HCT116 (cell line): ENCODE measurements at places on chromosomes 6 and 20.

GRCh38 chr6:151004383-151005024 lies 139.0 kb downstream of the MTHFD1L start:
- DNase-seq: no peak

- DNase-seq: peak; percentile 7
Observed at GRCh38 chr6:116444092-116444491, 17.1 kb upstream of the CALHM6 start.

- peak; percentile 76 for DNase-seq
Observed at GRCh38 chr6:90285611-90286381, 10.8 kb downstream of the BACH2 start.

DNA sequence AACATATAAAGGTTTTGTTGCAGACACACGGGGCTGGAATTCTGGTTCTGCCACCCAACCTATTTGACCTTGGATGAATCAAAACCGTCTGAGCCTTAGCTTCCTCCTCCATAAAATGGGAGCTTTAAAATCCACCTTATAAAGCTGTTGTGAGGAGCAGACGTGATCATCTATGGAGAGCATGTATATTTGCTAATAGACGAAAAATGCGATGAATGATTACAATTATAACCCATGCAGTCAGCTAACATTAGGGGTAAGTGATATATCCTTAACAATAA lies 586 bp upstream of the NUP153 start:
- DNase-seq: no peak

DNA sequence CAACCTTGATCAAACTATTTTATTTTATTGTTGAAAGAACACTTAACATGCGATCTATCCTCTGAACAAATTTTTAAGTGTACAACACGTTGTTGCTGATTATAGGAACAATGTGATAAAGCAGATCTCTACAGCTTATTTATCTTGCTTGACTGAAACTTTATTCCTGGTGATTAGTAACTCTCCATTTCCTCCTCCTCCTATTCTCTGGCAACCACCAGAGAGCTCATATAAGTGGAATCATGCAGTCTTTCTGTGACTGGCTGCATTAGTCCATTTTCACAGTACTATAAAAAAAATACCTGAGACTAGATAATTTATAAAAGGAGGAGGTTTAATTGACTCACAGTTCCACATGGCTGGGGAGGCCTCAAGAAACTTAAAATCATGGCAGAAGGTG lies 218.1 kb downstream of the LRFN2 start:
- DNase-seq: no peak

GRCh38 chr20:14996883-14997672 lies 659.7 kb upstream of the FLRT3 start:
- no peak for DNase-seq

DNA sequence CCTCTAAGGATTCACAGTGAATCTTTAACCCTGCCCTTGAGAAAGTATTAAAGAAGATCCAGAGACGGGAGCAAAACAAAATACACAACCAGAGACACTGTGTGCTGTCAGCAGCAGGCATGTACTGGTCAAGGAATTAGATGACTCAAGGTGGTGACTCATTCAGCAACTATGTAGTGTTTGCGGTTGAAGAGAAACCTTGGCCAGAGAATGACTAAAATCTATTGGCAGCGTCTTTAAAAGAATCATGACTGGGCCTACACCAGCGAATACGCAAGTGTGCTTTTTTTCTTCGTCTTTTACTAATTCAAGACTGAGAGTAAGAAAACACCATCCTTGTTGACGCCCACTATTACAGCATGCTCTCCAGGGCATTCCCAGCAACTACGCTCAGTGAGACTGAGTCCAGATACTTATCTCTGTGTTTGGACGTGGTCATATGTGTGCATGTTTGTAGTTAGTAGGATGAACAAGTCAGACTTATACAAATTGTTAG lies 72.4 kb upstream of the BACH2 start:
- peak; percentile 99 for DNase-seq

GRCh38 chr6:96742702-96743101 lies 94.6 kb downstream of the GPR63 start:
- DNase-seq: no peak

- DNase-seq: no peak
Observed at GRCh38 chr6:93917216-93917615, 497.9 kb upstream of the EPHA7 start.

DNA sequence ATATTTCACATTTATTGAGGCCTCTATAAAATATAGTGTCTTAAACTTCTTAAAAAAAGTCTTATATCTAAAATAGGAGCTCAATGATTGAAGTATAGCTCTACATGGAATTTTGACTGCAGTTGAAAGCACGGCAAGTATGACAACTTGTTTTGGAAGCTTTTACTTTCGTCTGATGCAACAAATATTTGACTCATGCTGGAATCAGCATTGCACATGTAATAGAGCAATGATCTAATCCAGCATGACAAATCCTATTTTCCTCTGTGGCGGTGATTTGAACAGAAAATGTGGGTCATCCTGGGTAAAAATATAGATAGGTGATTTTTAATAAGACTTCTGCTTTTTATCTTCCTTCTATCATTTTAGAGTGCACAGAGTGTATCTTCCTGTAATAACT lies 111.6 kb downstream of the TINAG start:
- no peak for DNase-seq

DNA sequence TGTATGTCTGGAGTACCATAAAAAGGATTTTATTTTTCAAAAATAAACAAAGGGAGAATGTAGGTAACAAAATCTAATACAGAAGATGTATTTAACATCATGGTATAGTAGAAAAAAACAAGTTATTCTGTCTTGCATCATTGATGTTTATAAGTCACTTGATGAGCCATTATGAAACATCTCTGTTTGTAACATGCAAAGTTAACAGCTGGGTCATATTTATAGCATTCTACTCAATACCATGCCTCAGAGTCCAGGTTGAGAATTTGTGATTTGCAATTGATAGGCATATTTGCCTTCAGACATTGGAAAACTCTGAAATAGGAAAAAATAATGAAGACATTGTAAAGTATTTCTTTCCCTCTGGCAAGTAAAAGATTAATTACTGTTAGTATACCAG lies 52.3 kb upstream of the IL20RA start:
- no peak for DNase-seq

DNA sequence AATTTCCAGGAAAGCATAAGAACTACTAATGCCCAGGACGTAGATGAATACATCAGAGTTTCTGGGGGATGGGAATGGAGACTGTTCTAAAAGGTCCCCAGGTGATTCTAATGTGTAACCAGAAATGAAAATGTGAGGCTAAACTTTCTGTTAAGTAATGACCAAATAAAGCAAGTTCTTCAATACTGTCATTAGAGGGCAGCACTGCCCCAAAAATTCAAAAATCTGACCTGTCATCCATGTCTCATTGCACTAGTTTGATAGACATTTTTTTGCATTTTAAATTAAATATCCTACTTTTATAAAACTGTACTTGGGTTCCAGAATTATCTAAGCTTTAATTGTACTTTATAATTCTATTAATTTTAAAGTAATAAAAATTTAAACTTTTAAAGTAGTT lies 94.9 kb downstream of the RFX6 start:
- DNase-seq: peak; percentile 54

DNA sequence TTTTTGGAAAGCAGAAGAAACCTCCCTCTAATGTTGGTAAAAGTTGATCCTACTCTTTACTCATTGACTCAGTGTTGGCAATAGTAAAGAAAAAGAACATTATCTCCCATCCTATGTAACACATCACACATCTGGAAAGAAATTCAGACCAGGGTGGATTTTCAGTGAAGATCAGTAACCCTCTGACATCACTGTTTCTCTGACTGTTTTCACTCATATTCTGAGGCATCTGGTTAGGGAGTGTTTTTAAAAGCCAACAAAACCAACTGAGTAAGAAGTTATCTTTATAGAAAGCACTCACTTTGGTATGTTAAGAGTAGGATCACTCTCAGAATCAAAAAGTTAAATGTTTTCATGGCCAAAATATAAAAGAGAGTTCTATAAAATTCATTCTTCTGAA lies 143.6 kb downstream of the DST start:
- DNase-seq: no peak

GRCh38 chr20:62466072-62466760 lies 9.6 kb downstream of the GATA5 start:
- DNase-seq: no peak

DNA sequence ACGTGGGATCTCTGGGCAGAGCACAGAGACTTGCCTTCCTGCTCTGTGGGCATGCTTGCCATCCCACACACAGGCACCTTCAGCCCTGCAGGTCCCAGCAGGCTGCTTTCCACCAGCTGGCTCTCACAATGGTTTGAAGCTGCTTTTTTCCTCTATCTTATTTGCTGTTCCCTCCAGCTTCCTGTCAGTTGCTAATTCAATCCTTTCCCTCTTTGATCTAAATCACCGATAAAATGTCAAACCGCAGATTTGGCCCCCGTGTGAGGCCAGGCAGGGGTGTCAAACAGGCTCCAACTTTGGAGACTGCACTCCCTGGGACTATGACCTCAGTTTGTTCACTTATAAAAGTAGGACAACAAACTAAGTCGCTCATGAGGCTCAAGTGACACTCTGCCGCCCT lies 40.6 kb upstream of the PCMTD2 start:
- no peak for DNase-seq

DNA sequence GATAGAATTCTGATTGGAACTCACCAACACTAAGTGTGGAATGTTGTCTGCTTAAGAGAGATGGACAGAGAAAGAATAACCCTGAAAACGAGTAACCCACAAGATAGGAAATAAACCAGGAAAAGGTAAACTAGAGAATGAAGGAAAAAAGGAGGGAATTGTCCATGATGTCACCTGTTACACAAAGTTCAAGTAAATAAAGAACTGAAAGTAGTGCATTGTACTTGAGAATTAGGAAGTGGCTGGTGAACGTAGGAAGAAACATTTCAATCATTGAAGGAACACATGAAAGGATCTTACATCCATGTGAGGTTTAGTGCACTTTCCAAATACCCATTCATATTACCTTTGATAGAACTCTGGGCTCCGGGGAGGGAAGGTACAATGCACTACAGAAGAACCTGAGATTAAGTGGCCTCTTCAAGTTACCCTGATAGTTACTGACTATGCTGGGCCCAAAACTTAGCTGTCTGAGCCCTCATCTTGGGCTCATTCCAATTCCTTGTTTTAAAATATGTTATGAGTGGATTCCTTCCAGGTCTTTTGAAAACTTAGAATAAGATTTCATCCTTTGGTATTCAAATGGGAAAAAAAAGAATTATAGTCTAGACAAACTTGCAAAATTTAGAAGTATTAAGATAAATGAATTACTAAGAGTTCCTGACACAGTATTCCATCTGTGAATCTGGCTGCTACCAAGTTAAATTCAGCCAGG lies 1.1 kb upstream of the STX7 start:
- DNase-seq: no peak

GRCh38 chr6:1798303-1798964 lies 188.7 kb downstream of the FOXC1 start:
- DNase-seq: no peak

GRCh38 chr6:44115866-44116265 lies 11.4 kb downstream of the MRPL14 start:
- DNase-seq: no peak

GRCh38 chr6:107323133-107323785 lies 136.1 kb downstream of the PDSS2 start:
- DNase-seq: no peak

DNA sequence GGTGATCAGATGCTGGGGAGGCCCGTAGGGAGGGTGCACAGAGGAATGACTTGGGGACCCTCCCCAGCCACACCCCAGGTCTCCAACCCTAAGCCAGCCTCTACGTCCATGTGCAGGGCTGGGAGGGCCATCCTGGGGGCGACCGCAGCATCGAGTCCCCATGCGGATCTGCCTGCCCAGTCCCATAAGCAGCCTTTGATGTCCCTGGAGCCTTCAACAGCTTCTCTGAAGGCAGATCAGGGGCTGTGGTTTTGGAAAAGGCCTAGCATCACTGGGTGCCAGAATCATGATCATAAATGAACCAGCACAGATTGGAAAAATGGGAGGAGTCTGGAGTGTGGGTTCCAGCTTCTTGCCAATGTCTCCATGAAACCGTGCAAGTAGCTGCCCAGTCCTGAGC lies 22.9 kb downstream of the TOX2 start:
- no peak for DNase-seq

DNA sequence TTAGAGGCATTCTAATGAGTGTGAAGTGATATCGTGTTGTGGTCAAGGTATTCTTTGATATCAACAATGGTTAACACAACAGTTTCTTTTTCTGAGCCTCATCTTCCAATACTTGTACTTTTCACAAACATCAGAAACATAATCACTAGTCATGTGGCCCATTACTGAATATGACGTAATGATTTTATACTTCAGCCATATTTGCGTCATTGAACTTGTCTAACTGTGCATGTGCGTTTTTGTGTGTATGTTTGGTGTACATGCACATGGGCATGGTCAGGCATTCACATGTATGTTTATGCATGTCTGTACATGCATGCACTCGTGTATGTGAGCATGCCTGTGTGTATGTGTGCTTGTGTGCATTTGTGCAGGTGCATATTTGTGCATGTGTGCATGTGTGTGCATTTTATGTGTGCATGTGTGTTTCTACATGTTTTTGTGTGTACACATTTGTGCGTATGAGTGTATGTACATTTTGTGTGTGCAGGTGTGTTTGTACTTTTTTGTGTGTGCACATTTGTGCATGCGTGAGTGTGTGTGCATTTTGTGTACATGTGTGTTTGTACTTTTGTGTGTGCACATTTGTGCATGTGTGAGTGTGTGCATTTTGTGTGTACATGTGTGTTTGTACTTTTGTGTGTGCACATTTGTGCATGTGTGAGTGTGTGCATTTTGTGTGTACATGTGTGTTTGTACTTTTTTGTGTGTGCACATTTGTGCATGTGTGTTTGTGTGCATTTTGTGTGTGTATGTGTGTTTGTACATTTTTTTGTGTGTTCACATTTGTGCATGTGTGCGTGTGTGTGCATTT lies 29.4 kb downstream of the PRR18 start:
- DNase-seq: no peak

DNA sequence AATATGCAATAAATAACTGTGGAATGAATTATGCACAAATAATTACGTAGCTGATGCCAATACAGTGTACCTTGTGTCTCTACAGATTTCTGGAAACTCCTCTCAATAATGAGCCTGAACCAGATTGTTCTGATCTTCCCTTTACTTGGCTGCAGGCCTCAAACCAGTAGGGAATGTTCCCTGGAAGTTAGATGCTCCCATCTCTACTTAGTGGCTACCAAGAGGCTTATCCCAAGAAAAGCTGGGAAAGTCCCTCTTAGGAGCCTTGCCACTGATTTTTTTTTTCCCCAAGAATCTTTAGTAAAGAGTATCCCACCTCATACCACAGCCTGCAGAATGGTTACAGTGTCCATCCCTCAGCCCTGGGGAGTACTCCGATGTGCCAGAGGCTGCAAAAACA lies 702.1 kb downstream of the RFPL4B start:
- no peak for DNase-seq
